ENCODE measurements at places on chromosomes 7 and 10. TPM values are rescaled to one million over a fixed set of nuclear protein-coding genes. Genes with fewer than 3 reads are reported as not detected.

DNA sequence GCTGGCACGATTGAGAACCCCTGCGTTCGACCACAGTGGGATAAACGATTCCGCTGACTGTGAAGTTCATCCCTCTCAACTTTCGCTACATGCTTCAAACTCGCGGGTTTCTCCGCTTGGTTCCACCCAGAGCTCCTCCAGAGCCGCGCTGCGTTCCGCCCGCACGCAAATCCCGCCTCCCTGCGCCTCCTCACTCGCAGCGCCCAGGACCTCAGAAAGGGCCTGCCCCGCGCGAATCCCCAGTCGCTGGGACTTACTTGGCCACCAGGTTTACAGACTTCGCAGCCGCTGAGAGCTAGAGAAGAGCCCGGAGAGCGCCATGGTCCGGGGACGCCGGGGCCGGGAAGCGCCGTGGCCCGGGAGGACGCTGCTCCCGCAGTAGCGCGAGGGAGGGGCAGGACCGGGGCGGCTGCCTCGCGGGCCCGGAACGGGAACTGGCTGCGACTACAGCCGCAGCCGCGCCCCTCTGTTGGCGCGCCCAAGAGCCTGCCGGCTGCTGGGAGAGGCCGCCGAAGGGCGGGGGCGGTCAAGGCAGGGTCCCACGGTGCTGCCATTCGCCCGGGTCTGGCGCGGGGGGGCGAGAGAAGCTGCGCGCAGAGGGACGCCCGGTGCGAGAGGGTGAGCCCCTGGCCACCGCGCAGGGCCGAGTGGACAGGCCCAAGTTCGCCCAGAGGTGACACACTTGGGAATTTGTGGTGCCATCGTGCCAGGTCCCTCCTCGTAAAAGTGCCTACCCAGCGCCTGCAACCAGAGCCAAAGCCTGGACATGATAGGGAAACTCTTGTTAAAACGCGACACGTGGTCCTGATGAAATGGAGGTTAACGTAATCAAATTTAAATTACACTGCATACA is at the start of gene NOD1:
TSS of gene NOD1 (minus strand) at position 436 of the 853 bp plus-strand sequence. CDS start 21,863 bp downstream, outside the sequence.
- peak; percentile 74 for DNase-seq

- no peak for DNase-seq
These were observed 54.5 kb downstream of the COL1A2 start for GRCh38 chr7:94449151-94449725.

- no peak for DNase-seq
These were observed 23.2 kb upstream of the ACSM6 start for GRCh38 chr10:95170790-95171189.

DNA sequence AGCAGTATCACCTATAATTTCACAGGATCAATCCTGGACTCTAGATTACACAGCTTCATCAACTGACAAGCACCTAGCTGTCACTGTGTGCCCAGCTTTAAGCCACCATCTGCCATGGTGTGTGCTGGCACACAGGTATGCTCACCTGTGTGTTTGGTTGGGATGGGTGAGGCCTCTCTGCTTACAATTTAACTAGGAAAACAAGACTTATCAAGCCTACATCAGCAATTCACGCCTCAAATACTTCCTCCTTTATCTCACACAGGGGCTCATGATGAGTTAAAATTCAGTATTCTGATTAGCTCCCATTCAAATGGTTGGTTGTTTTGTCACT is 608.2 kb downstream of the PARD3 start:
- DNase-seq = no peak

Gene ADK
- 14.1 TPM for total RNA-seq

Data from natural killer cell (primary cell).